Adrenal gland (tissue), 19 donors: ENCODE measurements at places on chromosomes 2 and 18. TPM values are rescaled to one million over a fixed set of nuclear protein-coding genes. Genes with fewer than 3 reads are reported as not detected.

Gene COLEC12
- 1.5 TPM for polyA plus RNA-seq

Gene FOXI3
- not detected for polyA plus RNA-seq

Gene PLA2R1
- polyA plus RNA-seq, result 5.4 TPM

Gene IL36RN
- not detected for polyA plus RNA-seq

Gene FBLN7
- polyA plus RNA-seq, result 0.95 TPM

Gene ZNF521
- polyA plus RNA-seq, result 15.9 TPM

Gene SLC39A10
- 18.0 TPM for polyA plus RNA-seq

Gene ATP8B1
- 4.3 TPM for polyA plus RNA-seq

Gene CCDC68
- polyA plus RNA-seq, result 3.6 TPM

Gene NCKAP5
- 3.1 TPM for polyA plus RNA-seq

Gene TRABD2A
- polyA plus RNA-seq, result 0.29 TPM

Gene ACOXL
- polyA plus RNA-seq, result 0.13 TPM

Gene NLRC4
- 1.6 TPM for polyA plus RNA-seq

Gene SERPINB11
- not detected for polyA plus RNA-seq

Gene SCTR
- 4.4 TPM for polyA plus RNA-seq

Gene MEIS1
- 75.4 TPM for polyA plus RNA-seq

Gene TSPYL6
- polyA plus RNA-seq, result not detected

Gene KANSL1L
- 9.2 TPM for polyA plus RNA-seq

Gene SERPINB7
- polyA plus RNA-seq, result not detected

Gene MC5R
- polyA plus RNA-seq, result not detected

Gene ASB18
- not detected for polyA plus RNA-seq

Gene DOCK10
- polyA plus RNA-seq, result 6.8 TPM

Gene ABHD1
- 4.4 TPM for polyA plus RNA-seq

Gene SLC38A11
- 14.6 TPM for polyA plus RNA-seq

Gene MCFD2
- polyA plus RNA-seq, result 515 TPM

Gene POTEC
- not detected for polyA plus RNA-seq

Gene REG1A
- polyA plus RNA-seq, result not detected

Gene TRIM54
- polyA plus RNA-seq, result 2.1 TPM

Gene GBX2
- not detected for polyA plus RNA-seq

Gene TNS1
- 123 TPM for polyA plus RNA-seq

Gene ANXA4
- 34.5 TPM for polyA plus RNA-seq

Gene CHRNG
- polyA plus RNA-seq, result not detected

Gene DUSP2
- polyA plus RNA-seq, result 2.4 TPM

Gene SFTPB
- polyA plus RNA-seq, result 0.04 TPM

Gene CDH19
- polyA plus RNA-seq, result 6.2 TPM

Gene NEB
- 7.9 TPM for polyA plus RNA-seq

Gene PROKR1
- 0.17 TPM for polyA plus RNA-seq

Gene GPBAR1
- 2.1 TPM for polyA plus RNA-seq

Gene VWC2L
- not detected for polyA plus RNA-seq

Gene CYP26B1
- 2.7 TPM for polyA plus RNA-seq

Gene OTOF
- 1.6 TPM for polyA plus RNA-seq

Gene AQP4
- polyA plus RNA-seq, result 0.04 TPM

Gene CD302
- 18.5 TPM for polyA plus RNA-seq

Gene NOL4
- polyA plus RNA-seq, result 0.37 TPM

Gene CTAGE1
- polyA plus RNA-seq, result not detected

Gene DSG1
- polyA plus RNA-seq, result 0.03 TPM

Gene GCG
- 0.51 TPM for polyA plus RNA-seq

Gene LRRTM4
- 0.16 TPM for polyA plus RNA-seq

Gene GKN1
- polyA plus RNA-seq, result 0.68 TPM
